ENCODE measurements at places on chromosomes 6 and 20.
A peak's percentile ranks its signal among the peaks of the same experiment; 100 is the strongest.

GRCh38 chr6:160791981-160792418, 90.0 kb downstream of the PLG start:
- no peak for DNase-seq

GRCh38 chr20:1150218-1150617, 31.8 kb downstream of the PSMF1 start:
- DNase-seq = no peak

DNA sequence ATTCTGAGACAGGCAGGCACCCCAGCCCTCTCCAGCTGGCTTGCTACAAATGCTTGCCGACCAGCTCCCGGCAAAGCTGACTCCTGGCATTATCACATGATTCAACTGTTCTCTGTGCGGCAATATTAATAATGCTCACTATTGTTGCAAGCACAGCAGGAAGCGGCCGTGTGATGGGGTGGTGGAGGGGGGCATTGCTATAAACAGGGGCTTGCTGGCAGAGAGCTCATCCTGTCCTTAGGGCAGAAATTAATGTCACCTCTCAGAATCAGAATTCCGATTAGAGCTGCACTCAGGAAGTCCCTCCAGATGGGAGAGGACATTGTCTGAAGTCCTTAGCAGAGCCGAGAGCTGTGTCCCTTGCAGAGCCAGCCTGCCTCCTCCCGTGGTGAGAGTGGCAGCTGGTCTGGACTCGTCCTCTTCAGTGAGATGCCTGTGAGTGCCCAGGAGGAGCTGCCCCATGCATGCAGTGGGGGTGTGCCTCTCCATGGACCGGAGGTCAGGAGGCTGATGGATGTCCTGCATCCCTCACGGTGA, 162.5 kb downstream of the CDH4 start:
- DNase-seq = peak; percentile 48

GRCh38 chr6:34044945-34045595, 100.8 kb downstream of the GRM4 start:
- no peak for DNase-seq

GRCh38 chr6:44373787-44374186, 13.7 kb upstream of the CDC5L start:
- DNase-seq = no peak

- no peak for DNase-seq
Observed at GRCh38 chr6:149024361-149024760, 277.5 kb downstream of the UST start.

DNA sequence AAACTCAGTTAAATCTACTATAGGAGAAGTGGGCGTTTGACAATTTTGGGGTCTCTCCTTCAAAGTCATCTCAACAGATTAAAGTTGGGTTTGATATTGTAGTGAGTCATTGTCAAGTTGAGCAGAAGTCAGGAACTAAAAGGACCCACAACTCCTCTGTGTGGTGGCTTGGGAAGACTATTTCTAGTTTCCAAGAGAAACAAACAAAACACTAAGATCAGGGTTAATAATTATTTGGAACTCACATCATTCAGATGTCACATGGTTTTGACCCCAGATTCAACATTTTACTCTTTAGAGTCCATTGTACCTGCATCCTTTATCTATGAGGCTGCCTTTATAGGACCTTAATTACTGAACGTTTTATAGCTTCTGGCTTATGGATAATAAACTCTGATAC, 45.3 kb upstream of the TINAG start:
- DNase-seq = no peak

GRCh38 chr6:113636357-113636824, 220.8 kb upstream of the MARCKS start:
- DNase-seq = no peak

GRCh38 chr6:160221918-160222317, 36.7 kb downstream of the SLC22A2 start:
- no peak for DNase-seq

DNA sequence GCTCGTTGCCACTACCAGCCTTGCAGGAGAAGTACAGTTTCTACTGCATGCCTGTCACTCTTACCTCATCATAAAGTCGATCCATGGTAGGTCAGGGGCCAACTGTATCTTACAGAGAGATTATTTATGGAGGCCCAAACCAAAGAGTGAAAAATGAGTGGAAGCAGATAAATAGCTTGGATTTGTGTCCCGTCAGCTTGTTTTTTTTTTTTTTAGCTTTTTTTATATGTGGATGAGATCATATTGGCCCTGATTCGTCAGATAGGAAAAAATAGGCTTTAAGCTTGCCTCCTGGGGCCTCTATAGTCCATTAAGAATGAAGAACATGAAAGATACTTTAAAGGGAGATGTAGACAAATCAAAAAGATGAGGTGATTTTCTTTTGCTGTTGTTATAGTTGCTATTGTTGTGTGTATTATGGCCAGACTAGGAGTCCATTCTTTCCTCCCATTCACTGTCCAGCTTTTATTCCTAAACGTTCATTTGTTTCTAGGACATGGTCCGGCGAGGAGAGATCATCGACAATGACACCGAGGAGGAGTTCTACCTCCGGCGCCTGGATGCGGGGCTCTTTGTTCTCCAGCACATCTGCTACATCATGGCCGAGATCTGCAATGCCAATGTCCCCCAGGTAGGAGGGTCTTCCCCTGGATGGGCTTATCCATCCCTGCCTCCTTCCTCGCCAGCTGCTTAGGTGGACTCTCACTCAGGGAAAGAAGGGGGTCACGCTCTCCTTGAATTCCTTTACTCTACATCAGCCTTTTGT, 43.3 kb upstream of the VSTM2L start:
- DNase-seq = no peak

DNA sequence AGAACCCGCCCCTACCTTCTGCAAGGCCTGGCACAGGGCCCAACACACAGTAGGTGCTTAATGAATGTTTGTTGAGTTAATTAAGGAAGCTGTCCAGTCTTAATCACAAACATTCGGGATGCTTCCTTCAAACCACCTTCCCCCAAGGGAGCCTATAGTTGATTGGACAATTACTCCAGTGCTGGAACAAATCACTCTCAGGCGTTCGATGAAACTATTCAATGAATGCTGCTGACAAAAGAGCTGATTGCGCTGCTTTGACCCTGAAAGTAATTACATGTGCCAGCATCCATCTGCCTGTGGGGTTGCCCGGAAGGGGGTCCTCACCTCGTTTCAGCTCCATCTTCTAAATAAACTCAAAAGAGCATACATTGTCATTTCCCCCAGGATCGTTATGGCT, 112.0 kb upstream of the SRSF6 start:
- no peak for DNase-seq

- no peak for DNase-seq
Observed at GRCh38 chr20:7392542-7393206, 547.6 kb downstream of the HAO1 start.

DNA sequence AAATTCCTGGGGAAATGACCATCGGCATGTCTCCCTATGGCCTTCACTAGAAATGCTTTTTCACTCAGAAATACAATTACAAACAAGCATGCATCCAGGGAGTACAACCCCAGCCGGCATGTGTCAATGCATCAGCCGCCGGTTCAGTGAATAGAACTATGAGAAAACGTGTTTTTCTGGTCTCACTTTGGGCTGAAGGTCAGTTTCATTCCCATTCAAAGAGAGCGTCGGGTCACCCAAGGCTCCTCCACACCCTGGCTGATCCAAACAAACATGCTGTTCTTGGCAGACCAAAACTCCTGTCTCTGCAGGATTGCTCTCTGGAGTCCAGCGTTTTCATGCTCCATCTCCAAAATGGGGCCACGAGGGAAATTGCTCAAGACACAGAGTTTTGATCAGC, 35.5 kb upstream of the NXT1 start:
- DNase-seq = no peak

DNA sequence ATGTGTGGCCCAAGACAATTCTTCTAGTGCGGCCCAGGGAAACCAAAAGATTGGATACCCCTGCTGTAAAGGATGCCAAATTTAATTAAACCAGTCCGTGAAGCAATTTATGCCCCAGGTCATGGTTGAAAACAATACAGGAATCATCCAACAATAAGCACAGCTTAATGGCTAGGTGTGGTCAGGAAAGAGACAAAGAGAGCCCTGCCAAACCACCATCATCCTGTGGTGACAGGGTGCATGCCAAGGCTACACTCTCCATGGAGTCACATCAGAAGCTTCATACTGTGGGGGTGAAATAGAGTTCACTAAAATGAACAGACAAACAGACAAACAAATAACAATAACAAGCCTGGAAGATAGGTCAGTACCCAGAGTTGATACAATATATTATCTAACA, 62.7 kb downstream of the DZANK1 start:
- no peak for DNase-seq

DNA sequence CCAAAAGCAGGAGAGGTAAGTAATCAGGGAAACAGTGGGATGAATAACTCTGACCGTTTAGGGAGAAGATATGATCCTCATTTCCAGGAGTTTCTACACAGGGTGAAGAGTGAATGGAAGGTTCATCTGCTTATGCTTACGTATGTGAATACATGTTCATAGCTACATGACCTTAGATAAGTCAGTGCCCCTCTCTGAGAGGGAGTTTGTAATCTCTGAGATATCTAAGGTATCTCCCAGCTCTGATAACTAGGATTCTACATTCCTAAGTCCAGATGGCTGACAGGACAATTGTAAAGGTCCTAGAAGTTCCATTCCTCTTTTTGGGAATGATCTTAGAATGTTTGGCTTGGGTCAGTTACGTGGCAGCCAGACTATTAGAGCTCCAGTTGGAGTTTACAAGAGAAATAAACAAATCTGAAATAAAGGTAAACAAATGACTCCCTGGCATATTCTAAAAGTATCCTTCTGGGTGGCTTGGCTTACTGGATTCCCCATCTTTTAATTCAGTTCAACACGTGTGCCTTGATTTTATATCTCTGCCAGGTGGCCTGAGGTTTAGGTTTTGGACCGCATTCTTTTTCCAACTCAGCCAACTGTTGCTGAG, 15.8 kb downstream of the PROCR start:
- no peak for DNase-seq

DNA sequence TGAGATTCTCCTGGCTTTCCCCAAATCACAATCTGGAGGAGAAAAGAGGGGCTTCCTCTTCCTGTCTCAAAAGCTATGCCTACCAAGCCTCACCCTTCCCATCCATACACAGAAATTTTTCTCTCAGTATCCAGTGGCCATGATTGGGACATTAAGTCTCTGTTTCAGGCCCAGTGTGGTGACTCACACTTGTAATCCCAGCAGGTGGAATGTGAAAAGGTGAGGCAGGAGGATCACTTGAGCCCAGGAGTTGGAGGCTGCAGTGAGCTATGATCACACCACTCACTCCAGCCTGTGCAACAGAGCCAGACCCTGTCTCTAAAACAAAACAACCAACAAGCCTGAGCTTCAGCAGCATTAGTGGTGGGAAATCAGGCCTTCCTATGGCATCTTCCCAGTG, 210.0 kb downstream of the OGFRL1 start:
- DNase-seq = no peak

- DNase-seq = no peak
Observed at GRCh38 chr6:33578164-33578563, 1.9 kb downstream of the BAK1 start.

- no peak for DNase-seq
Observed at GRCh38 chr6:56529594-56530191, 113.0 kb downstream of the DST start.

DNA sequence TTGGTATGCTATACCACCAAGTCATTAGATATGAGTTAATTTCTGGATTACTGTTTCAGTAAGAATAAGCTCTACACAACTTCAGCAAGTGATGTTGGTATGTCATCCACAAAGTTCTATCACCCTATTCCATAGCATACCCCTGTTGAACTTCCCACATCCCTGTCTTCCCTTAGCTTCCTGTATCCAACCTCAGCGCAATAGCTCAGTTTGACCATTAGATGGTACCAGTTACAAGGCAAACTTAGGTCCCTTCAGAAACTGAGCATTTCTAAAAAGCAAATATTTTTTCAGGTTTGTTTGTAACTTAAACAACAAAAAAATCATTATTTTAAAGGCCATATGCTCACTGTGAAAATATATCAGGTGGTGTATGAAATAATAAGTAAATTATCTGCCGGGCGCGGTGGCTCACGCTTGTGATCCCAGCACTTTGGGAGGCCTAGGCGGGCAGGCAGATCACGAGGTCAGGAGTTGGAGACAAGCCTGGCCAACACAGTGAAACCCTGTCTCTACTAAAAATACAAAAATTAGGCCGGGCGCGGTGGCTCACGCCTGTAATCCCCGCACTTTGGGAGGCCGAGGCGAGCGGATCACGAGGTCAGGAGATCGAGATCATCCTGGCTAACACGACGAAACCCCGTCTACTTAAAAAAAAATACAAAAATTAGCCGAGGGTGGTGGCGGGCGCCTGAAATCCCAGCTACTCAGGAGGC, 8.8 kb upstream of the MOG start:
- no peak for DNase-seq

DNA sequence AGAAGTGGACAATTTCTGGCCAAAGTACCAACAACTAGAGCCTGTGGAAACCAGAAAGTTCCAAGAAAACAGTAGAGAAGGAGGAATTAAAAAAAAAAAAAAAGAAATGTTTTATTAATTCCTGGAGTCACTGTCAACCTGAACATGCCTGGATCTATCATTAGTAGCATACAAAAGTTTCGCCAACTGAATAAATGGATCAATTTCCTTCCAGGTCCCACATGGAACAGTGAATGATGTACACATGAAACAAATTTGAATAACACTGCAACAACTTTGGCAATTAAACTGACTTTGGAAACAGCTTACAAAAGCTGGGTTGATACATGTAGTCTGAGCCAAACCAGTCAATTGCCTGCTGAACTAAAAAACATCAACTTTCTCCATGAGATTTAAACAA, 90.0 kb upstream of the HMGCLL1 start:
- no peak for DNase-seq

GRCh38 chr6:6834356-6835222, 246.1 kb downstream of the LY86 start:
- peak; percentile 25 for DNase-seq

DNA sequence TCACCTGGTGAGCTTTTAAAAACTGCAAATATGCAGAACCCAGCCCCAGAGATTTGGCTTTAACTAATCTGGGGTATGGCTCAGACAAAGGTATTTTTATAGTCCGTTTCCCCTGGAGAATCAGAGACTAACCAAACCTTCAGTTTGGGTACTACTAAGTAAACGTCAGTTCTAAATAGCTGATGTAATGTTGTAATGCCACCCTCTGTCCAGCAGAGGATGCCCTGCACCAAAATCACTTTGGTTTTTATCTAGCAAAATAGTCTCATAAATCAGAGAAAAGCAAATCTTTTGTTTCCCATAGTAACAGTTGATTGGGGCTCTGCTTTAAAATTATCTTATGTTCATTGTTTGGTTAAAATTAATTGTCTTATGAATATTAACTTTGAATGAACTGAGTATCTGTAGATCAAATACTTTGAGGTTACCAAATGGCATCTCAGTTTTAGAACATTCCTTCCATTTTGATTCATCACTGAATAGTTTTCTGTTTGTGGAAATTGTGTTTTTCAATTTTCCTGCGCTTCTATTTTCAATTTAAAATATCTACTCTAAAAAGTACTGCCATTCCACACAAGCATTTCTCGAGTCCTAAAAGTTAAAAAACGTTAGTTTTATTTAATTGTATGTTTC, 278.3 kb upstream of the PLCB4 start:
- DNase-seq = no peak

All from NCI-H1417 treated with DMSO at 0.1 percent for 48 hours (cell line).